GM13977 (cell line): ENCODE measurements at places on chromosomes 11 and 22.

- DNase-seq = no peak
Measured at GRCh38 chr11:92826603-92827002, 142.8 kb upstream of the MTNR1B start.

DNA sequence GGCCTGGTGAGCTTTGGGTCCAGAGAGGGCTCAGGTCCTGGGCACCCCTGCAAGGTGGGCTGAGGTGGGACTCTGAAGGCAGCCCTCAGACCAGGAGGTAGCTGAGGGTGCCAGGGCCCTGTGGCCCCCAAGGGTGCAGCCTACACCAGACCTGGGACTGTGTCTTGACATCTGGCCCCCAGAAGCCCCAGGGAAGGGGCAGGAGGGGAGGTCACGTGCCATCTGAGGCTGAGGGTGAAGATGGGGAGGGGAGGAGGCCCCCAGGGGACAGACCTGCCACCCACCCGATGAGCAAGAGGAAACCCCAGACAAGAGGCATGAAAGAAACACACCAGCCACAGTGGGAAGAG lies 520.2 kb downstream of the BRD1 start:
- no peak for DNase-seq

DNA sequence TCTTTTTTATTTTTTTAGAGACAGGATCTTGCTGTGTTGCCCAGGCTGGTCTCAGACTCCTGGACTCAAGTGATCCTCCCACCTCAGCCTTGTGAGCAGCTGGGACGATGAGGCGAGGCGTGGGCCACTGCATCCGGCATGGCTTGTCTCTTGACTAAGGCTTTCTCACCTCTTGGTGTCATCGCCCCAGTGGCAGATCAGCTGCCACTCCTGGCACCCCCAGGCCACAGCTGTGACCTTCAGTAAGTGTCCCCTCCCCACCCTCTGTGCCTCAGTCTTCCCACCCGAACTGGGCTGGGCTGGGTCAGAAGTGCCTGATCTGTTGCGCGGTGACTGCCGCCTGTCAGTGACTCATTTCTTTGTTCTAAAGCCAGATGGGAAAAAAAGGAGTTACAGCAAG lies 3.6 kb downstream of the SYNGR1 start:
- no peak for DNase-seq

- peak; percentile 12 for DNase-seq
Measured at GRCh38 chr11:114892381-114893197, 214.3 kb downstream of the NXPE2 start.

- DNase-seq = no peak
Measured at GRCh38 chr11:78474451-78474850, 56.8 kb upstream of the GAB2 start.

DNA sequence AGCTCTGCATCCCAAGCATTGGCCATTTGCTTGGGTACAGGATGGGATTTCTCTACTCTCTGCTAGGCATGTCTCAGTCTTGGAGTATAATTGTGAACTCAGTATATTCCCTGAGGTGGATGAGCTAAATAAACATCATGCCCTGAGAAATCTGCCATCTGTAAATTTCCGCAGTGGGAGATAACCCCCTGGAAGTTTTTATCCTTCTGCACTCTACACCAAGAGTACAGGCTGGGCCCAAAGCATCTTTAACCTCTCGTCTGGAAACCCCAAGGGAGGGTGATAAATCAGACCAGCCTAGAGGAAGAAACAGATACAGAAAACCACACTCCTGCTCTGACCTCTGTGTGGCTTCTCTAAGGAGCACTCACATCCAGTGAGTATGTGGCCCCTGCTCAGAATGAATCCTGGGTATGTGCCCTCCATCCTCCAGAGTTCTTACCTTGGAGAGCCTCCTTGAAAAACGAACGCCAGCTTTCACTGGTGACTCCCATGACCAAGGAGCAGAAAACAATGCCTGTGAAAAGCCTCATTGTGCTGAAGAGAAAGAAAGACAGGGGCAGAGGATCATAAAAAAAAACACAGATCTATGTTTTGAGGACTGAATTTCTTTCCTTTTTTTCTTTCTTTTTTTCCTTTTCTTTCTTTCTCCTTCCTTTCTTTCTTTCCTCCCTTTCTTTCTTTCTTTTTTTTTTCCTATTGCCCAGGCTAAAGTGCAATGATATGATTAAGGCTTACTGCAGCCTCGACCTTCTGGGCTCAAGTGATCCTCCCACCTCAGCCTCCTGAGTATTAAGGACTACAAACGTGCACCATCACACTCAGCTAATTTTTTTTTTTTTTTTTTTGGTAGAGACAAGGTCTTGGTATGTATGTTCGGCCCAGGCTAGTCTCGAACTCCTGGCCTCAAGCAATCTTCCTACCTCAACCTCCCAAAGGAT lies 938 bp downstream of the SAA4 start:
- no peak for DNase-seq

GRCh38 chr11:10807493-10808234 lies 1.1 kb downstream of the EIF4G2 start:
- DNase-seq = no peak

- DNase-seq = no peak
Measured at GRCh38 chr11:102473543-102473942, 21.0 kb upstream of the TMEM123 start.

DNA sequence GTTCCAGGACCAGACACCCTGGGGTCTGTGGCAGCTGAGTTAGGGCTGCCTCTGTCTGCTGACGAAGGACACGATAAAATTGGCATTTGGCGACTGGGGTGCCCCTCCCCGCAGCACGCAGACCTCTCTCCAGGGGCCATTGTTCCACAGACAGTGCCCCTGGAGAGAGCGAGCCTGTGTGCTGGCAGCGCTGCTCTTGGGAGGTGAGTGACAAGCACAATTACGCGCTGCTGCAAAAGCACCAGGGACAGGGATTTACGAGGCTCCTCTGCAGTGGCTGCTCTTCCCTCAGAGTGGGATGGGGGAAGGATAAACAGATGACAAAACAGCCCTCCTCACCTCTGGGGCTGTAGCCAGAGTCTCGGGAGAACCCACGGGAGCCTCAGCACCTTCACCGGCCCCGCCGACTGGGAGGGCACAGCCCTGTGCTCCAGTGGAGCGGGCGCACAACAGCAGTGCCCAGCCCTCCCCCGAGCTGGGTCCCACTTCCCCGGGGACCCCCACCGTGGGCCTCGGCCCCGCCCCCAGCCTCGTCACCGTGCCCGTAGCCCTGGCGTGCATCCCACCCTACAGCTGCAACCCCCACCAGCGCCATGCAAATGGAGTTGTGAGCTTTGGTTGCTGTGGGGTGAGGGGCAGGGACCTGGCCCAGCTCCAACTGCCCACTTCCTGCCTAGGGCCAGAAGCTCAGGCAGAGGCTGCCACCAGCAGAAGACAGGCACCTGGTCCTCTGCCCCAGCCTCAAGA lies 19.6 kb downstream of the CHID1 start:
- no peak for DNase-seq

- no peak for DNase-seq
Measured at GRCh38 chr11:123193742-123194141, 1.3 kb downstream of the CLMP start.

DNA sequence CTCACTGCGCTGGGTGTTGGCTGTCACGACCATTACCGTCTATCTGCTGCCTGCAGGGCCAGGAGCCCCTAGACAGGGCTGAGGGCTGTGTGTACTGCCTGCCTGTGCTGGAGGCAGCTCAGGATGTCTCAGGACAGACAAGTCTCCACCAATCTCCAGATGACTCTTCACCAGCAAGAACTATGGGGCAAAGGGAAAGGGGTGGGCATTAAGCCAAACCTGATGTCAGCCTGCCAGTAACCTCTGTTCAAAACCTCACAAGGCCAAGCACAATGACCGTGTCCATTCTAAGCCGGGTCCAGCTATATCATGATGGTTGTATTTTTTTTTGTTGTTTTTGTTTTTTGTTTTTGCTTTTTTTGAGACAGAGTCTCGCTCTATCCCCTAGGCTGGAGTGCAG lies 31.6 kb downstream of the MAFF start:
- no peak for DNase-seq

- DNase-seq = no peak
Measured at GRCh38 chr22:36840106-36840505, 20.7 kb upstream of the NCF4 start.

GRCh38 chr11:70715166-70715951 lies 317.0 kb downstream of the CTTN start:
- DNase-seq = no peak

DNA sequence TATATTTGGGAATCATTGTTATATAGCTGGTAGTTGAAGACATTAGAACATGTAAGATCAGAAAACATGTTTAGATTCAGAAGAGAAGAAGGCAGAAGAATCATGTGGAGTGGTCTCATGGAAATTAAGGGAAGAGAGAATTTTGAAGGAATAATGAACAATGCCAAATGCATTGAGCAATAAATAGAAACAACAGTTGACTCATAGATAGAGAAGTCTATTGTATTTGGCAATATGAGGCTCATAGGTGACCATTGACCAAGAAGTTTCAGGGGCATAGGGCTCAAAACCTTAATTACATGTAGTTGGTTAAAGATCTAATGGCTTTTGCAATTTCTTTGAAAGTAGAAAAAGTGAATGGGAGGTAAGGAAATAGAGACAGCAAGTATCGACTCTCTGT lies 123.9 kb downstream of the PAX6 start:
- no peak for DNase-seq

DNA sequence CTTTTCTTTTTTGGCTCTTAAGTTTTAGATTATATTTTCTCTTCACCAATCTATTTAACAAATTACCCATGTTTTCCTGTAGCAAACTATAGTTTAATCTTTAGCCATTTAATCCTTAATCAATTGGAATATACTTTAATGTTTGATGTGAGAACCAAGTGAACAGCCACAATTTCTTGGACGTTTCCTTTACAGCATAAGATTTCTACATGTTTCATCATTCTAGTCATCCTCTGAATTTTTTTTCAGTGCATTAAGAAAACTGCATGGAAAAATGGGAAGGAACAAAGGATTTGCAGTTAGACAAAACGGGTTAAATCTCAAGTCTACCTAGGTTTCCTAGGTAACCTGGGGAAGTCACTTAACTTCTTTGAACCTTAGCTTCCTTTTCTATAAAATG lies 507.1 kb upstream of the CCDC90B start:
- no peak for DNase-seq
